IMR-90 (cell line): ENCODE measurements at places on chromosomes 4 and X. TPM values are rescaled to one million over a fixed set of nuclear protein-coding genes. Genes with fewer than 3 reads are reported as not detected.

SLC49A3 gene
- under 0.01 TPM in 2 replicates for total RNA-seq

NPY5R gene
- total RNA-seq: not detected in 2 replicates

NOA1 gene
- 9.7 and 10.4 TPM in 2 replicates for total RNA-seq

CAMK2D gene
- 156 and 181 TPM in 2 replicates for total RNA-seq

S100G gene
- total RNA-seq: not detected in 2 replicates

EMCN gene
- not detected in 2 replicates for total RNA-seq

REPS2 gene
- total RNA-seq: 0.18 and 0.28 TPM in 2 replicates

TLR6 gene
- total RNA-seq: 3.9 and 4.4 TPM in 2 replicates

MAGEE2 gene
- total RNA-seq: not detected in 2 replicates

PPP2R3B gene
- total RNA-seq: 11.1 and 13.3 TPM in 2 replicates

NEUROG2 gene
- not detected in 2 replicates for total RNA-seq

CENPE gene
- total RNA-seq: 14.5 and 34.2 TPM in 2 replicates

CXCL13 gene
- total RNA-seq: not detected in 2 replicates

PPEF2 gene
- total RNA-seq: not detected in 2 replicates

TRO gene
- total RNA-seq: 25.8 and 35.1 TPM in 2 replicates

SH3D19 gene
- 27.2 and 29.7 TPM in 2 replicates for total RNA-seq

BEND2 gene
- total RNA-seq: not detected in 2 replicates

NHSL2 gene
- 0.72 and 0.83 TPM in 2 replicates for total RNA-seq

TRMT2B gene
- 10.8 and 13.4 TPM in 2 replicates for total RNA-seq

SPACA5B gene
- total RNA-seq: not detected in 2 replicates

RBBP7 gene
- 132 and 147 TPM in 2 replicates for total RNA-seq

MAGEA11 gene
- not detected in 2 replicates for total RNA-seq

OPHN1 gene
- 12.5 and 13.1 TPM in 2 replicates for total RNA-seq

VCX3A gene
- total RNA-seq: not detected in 2 replicates

PRDX4 gene
- 194 and 226 TPM in 2 replicates for total RNA-seq

SPANXN4 gene
- total RNA-seq: not detected in 2 replicates

NKX3-2 gene
- total RNA-seq: under 0.01 TPM in 1 of 2 replicates, not detected in the other

FAM114A1 gene
- 507 and 649 TPM in 2 replicates for total RNA-seq

C4orf50 gene
- total RNA-seq: not detected in 2 replicates

MGARP gene
- total RNA-seq: 35.0 and 44.4 TPM in 2 replicates

NAP1L2 gene
- total RNA-seq: under 0.01 TPM in 1 of 2 replicates, not detected in the other

CDK16 gene
- 69.4 and 85.3 TPM in 2 replicates for total RNA-seq

MAML3 gene
- total RNA-seq: 0.90 and 1.1 TPM in 2 replicates

NXF2 gene
- total RNA-seq: not detected in 2 replicates

VCX gene
- total RNA-seq: not detected in 2 replicates

FHDC1 gene
- total RNA-seq: under 0.01 TPM in 2 replicates

UCP1 gene
- total RNA-seq: not detected in 2 replicates

PABPC1L2A gene
- not detected in 2 replicates for total RNA-seq

SSX7 gene
- total RNA-seq: not detected in 2 replicates

ZIC3 gene
- not detected in 2 replicates for total RNA-seq

RIPPLY1 gene
- not detected in 2 replicates for total RNA-seq

P2RY4 gene
- not detected in 2 replicates for total RNA-seq

GUCY1B1 gene
- 2.8 and 2.9 TPM in 2 replicates for total RNA-seq

STPG2 gene
- not detected in 2 replicates for total RNA-seq

TCEAL8 gene
- 31.5 and 91.4 TPM in 2 replicates for total RNA-seq

PABPC4L gene
- 0.72 and 1.1 TPM in 2 replicates for total RNA-seq

USP17L19 gene
- not detected in 2 replicates for total RNA-seq
